Stimulated activated CD8-positive, alpha-beta memory T cell treated with anti-CD3 and anti-CD28 coated beads, Interleukin-4, amount 100 ng/mL, for 24 hours (primary cell): ENCODE measurements at places on chromosomes 11 and 22.

DNA sequence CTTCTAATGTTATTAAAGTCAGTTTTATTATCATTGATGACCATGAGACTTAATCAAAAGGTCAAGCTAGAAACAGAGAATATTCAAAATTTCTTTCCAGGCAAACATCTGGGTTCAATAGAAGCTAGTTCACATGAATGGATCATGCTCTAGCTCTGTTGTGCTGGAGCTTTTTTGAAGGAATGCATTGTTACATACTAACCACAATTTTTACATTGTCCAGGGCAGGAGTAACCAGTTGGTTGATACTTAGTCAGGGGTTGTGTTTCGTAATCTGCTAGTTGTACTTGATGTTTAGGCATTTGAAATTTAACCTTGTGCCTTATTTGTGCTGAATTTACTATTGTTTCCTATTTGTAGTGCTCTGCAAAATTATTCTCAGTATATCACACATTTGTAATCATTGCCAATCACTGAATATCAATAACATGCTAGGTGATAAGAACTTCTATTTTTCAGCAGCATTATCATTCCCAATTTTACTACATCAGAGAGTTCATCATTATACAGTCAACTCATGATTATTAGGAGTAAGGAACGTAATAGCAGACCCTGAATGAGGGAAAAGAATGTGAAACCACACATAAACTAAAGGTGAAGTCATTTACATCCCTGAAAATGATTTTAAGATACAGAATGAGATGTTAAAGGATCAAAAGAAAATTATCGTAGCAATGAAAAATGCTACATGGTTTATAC lies 23.2 kb downstream of the NF2 start:
- DNase-seq, result no peak

DNA sequence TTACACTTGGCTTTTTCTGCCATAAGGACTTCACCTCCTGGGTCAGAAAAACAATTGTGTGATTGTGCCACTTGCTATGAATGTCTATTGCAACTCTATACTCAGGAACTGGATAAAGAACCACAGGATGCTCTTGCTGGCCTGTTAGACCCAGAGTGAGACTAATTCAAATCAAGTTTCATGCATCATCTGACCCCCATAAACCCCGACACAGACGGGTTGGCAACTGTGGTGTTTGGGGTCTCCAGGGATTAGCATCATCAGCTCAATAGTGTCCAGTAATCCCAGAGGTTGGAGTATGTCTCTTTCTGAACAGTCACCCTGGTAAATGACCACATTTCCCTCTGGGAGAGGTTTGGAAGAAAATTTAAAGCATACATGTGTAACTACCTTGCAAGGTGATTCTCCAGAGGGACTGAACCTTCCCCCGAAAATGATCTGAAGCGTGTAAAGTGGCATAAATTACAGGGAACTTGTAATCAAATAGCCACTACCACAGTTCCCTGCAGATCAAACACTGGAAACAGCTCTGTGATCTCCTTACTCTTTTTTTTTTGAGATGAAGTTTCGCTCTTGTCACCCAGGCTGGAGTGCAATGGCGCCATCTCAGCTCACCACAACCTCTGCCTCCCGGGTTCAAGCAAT lies 1097.6 kb downstream of the TBC1D22A start:
- no peak for DNase-seq

DNA sequence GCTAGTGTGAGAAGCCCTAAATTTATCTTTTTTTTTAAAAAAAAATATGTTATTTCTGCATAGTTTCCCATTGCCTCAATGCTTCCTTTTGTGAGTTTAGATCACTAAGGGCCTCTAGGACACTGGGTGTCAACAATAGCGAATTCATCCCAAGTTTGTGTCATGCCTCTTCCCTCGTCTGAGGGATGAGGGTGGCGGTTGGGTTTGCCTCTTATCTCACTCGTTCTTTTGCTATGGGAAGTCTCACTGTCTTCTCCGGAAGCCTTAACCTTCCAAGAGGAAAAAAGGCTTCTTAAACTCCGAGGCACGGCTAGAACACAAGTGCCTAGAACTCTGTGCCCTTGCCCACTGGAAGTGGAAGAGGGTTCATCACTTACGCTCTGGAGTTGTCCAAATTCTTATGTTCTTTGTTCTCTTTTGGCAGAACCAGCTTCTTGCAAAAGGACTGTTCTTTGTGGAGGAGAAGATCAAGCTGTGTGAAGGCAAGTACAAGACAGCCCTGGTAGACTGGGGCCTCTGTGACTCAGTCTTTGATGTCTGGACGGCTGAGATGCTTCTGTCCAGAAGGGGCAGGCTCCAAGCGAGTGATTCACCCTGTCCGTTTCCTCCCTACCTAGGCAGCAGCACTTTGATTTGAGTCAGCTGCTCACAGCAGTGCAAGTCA lies 78.5 kb downstream of the TRAF6 start:
- peak; percentile 31 for DNase-seq

DNA sequence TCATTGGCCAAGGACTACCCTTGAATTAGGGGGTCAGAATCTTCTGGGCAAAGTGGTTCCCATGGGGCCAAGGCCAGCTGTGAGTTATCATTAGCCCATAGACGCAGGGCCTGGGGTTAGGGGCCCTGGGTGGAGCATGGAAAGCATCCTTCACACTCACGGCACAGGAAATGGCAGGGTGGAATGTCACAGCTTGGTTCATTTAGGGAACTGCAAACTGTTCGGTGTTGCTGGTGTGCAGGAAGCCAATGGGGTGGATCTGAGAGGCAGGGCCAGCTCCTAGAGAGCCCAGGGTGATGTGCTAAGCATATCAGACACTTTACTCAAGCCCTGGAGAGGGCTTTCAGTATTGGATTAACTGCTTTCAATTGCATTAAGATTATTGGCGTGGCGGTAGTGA lies 42.9 kb downstream of the TECTA start:
- no peak for DNase-seq

DNA sequence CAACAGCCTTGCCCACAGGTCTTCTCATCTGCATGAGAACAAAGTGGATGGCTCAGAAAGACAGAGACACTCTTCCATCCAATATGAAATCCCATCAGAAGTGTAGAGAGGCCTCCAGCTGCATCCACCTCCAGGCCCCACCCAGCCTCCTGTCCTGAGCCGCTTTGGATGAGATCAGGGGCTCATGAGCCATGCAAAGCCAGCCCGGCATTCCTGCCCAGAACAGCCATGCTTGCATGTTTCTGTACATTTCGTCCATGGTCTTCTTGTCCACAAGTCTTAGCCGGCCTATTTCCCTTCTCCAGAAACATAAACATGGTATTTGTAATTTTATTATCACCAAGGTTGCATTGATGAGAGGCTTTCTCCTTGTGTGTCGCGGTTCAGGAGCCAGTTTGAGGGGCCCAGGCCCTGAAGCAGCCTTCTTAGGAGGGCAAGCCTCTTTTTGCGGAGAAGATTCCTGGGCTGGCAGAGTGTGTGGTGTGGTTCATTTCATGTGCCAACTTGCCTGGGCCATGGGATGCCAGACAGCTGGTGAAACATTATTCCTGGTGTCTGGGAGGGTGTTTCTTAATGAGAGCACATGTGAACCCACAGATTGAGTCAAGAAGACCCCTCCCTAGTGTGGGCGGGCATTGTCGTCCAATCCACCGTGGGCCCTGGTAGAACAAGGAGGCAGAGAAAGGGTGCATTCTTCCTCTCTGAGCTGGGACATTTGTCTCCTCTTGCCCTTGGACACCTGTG lies 928.9 kb downstream of the TBC1D22A start:
- DNase-seq, result no peak

DNA sequence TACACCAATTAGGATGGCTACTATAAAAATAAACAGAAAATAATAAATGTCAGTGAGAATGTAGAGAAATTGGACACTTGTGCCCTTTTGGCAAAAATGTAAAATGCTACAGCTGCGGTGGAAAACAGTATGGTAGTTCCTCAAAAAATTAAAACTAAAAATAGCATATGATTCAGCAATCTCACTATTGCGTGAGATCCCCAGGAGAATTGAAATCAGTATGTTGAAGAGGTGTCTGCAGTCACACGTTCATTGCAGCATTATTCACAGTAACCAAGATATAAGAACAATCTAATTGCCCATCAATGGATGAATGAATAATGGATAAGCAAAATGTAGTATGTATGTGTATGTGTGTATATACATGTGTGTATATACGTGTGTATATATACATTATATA lies 6.8 kb downstream of the OR52N2 start:
- DNase-seq, result no peak

DNA sequence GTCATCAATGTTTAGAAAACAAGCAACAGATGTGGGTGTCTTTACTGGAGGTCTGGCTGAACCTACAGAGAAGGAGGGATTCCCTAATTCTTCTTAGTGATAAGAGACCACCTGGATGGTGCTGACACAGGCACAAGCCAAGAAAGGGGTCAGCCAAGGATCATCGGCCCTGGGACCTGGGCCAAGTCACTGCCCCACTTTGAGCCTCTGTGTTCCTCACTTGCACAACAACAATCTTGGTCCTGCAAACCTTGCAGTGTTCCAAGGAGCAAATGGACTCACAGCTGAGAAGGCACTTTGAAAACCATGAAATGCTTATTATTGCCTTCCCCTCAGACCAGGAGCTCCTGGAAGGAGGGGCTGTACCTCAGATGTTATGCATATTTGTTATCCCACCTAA lies 7.0 kb upstream of the KCNE3 start:
- no peak for DNase-seq

DNA sequence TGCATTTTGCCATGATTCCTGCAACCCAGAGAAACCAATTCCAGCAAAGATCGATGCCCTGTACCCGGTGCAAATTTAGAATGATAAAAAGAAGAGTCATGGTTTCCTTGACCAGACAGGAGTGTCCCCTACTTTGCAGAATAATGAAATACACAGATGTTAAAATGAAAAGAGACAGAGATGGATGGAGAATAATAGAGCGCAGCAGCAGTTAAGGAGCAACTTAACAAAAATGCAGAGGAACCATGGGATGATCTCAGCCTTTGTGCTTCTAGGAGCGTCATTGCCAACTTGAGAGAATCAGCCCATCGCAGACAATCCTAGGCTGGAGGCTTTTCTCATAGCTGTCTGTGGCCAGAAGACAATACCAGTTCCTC lies 127.1 kb downstream of the LDLRAD3 start:
- DNase-seq, result no peak

DNA sequence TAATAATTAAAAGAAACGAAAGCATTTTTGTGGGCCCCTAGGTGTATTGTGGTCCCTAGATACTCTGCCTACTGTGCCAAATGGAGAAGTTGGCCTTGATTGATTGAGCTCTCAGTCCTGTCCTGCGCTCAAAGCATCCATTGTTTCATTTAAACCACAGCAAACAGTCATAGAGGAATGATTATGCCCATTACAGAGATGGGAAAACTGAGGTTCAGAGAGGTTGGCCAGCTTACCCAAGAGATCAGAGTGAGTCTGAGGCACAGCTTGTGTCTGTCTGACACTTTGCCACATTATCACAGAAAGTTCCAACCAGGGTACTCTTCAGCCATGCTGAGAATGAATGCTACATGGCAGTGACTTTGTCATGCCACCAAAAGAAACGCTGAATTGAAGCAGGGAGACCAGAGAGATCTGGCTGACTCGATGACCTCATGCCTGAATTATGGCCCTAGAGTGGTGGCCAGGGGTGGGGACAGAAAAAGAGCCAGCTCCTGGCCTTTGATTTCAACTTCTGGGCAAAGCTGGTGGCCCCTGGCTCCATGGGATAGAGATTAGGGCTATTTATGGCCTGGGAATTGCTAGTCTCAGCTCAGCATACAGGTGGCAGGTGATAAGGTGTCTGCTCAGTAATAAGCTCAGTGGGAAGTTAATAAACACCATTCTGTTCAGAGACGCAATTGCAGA lies 180.5 kb downstream of the MIAT start:
- no peak for DNase-seq

DNA sequence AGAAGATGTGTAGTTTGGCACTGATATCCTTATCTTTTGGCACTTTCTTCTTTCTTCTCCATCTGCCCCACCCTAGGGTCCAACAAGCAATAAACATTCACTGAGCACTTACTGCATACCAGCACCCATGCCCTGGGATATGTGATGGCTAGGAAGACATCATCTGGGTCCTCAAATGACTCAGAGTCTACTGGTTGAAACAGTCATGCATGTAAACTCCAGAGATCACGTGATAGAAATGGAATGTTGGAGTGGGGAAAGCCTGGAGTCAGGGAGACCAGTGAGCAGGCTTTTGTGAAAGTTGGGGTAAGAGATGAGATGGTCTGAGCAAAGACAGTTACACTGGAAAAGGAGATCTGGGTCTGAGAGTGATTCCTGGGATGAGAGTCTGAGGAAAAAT lies 724.9 kb upstream of the TENM4 start:
- DNase-seq, result no peak

DNA sequence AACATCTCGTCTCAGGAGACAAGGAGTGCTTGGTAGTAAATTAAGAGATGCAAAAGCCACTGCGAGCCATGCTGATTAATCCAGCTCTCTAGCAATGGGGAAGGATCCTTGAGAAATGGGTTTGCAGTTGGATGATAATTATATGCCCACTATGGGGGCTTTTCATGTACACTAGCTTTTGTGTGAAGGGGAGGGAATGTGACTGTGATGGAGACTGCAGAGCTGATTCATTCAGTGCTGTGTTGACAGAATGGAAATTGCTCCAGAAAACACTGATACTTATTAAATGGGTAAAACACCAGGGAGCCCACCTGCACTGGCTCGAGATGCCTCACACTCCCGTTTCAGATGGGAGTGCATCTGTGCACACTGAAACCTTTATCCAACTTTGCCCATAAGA lies 37.0 kb upstream of the KIRREL3 start:
- no peak for DNase-seq

GRCh38 chr22:22935546-22936157 lies 48.0 kb downstream of the IGLL5 start:
- DNase-seq, result no peak

GRCh38 chr11:122069707-122070360 lies 46.2 kb downstream of the BLID start:
- no peak for DNase-seq

DNA sequence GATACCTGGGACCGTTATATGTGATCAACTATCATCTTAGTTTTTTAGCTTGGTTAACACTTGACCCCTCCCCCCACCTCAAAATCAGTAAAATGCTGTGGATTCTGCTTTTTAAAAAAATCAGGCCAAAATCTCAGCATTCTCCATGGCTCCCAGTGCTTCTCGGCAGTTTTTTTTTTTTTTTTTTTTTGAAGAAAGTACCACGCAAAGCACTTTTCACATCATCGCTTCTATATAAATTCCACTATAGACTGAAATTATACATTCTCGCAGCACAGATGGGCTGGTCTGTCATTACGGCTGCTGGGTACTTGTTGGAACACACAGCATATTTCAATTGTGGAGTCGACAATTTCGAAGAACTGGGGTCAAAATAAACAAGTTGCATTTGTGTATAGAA lies 67.7 kb upstream of the PPARA start:
- DNase-seq, result no peak

- peak; percentile 22 for DNase-seq
Measured at GRCh38 chr11:2991452-2992233, 486 bp downstream of the NAP1L4 start.

DNA sequence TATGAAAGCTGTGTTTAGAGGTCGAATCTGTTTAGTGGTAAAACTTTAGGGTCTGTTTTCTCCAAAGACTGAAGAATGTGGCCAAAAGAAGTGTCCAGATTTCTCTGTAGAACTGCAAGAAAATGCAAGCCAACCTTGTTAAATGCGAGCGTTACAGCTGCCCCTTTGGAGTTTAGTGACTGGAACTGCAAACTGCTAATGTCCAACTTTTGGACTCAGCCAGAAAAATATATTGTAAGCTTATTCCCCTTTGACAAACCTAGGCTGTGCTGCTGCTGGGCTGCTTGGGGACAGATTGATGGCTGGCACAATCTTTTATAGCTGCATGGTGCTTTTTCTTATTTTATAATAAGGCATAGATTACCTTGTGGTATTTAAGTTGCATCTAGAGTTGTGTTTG lies 3.9 kb downstream of the TEAD1 start:
- DNase-seq, result no peak
